SW480 (cell line): ENCODE measurements at places on chromosomes 12 and 14.

DNA sequence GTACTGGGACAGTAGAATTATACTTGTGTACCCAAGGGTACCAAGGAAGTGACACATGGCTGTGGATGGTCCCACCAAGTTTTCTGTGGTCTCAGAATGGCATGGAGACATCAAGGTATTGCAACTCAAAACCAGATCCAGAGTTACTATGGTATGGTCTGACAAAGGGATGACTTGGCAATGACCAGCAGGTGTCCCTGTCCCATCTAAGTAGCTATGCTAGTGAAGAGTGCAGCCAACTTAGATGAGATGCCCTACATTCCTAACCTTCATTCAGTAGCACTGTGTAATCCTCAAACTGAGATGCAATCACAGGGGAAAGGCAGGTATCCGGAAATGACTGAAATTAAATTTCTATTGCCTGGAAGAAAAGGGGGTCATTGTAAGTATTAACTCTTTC is 188.7 kb upstream of the TMEM260 start:
- no peak for DNase-seq

- DNase-seq: no peak
These were observed 58.0 kb downstream of the TRAFD1 start for GRCh38 chr12:112183141-112184021.

- DNase-seq: no peak
These were observed 18.1 kb downstream of the BCL11B start for GRCh38 chr14:99253890-99254289.

- no peak for DNase-seq
These were observed 368.8 kb downstream of the ALG10 start for GRCh38 chr12:34390846-34391700.

GRCh38 chr12:110846615-110847566 is at the start of gene CCDC63:
Gene CCDC63, plus strand, starts transcription at chr12:110846987. Its CDS starts 5,968 bp downstream, at chr12:110852955.
- DNase-seq: no peak

DNA sequence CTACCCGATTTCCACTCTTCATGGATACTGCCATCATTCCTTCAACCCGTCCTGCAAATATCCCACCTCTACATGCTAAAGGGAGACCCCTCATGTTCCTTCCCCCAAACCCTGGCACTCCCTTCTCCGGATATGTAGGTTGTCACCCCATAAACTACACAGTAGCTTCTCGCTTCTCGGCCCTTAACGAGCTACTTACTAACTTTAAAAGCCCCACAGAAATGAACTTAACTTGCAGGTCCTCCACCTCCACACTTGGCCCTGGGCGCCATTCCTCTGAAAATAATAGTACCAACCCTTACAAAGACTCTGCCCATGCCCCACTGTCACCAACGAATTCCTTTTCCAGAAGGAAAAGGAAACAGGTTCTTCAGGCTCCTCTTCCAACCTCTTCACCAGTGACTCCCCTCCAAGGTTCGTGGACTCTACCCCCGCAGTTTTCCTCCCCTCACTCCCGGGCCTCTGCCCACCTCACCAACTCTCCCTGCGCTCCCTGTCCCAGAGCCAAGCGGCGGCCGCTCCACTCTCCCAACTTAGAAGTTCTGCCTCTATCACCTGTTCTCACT is 1.2 kb downstream of the SPPL3 start:
- no peak for DNase-seq

DNA sequence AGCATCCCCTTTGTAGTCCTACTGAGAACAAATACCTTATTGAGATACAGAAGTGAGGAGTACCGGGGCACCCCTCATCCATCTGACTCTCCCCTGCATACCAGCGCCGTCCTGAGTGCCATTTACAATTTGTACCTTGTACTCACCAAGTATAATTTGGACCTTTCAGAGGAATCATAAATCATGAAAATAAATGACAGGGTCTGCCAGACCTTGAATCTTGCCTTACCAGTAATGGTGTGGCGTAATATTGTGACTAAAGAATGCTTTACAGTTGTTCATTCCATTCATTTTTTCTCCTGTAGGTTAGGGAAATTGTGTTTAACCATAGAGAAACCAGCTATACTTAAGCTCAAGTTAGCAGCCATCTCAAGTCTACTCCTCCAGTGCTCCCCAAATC is 243.7 kb upstream of the RGS6 start:
- DNase-seq: no peak

- DNase-seq: no peak
These were observed 94.5 kb downstream of the TMX1 start for GRCh38 chr14:51334566-51334965.

DNA sequence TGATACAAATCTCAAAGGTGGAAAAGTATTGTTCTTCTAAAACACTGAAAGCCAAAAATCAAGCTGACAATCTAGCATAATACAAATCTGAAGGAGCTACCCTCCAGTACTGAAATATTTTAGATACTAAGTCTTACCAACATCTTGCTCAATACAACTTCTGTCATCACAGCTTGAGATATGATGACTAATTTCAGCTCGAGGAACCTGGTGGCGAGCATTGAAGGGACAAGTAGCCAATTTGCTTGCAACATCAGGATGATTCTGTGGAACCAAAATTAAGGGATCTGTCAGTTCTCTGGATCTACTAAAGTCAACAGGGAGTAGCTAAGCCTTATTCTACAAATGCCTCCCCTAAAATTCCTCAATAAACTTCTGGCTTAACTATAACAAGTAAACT is 10.4 kb downstream of the GTSF1 start:
- DNase-seq: no peak

DNA sequence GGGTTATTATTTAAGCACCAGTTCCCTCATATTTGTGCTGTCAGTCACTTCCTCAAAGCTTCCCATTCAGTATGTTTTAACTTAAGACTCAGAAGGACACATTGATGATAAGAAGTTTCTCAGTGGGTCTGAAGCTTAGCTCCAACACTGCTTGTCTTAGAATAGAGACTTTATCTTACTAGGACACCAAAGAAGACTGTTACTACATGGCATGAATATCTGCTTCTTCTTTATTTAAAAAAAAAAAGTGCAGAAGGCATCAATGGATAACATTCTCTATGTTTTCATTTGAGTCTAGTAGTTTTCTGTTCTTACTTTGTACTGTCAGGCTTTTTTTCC is 404.2 kb downstream of the DAD1 start:
- DNase-seq: no peak

DNA sequence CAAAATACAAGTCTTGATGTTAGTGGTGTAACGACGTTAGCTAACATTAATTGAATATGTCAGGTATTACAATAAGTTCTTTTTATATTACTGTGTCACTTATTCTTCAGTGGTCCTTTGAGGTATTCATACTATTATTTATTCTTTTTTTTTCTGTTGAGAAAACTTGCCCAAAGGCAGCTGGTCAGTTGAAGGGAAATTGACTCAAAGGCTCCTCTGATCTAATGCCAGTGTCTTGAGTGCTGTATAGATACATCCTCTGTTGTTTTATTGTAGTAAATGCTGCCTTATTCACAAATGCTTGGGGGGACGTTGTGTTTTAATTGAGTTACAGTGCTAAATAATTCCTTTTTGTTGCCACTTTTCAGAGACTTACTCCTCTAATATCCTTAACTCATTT is 23.0 kb downstream of the SCYL2 start:
- DNase-seq: no peak

GRCh38 chr14:85531587-85532373 is 1.8 kb downstream of the FLRT2 start:
- no peak for DNase-seq

GRCh38 chr14:92638904-92639303 is 109.5 kb downstream of the LGMN start:
- no peak for DNase-seq

DNA sequence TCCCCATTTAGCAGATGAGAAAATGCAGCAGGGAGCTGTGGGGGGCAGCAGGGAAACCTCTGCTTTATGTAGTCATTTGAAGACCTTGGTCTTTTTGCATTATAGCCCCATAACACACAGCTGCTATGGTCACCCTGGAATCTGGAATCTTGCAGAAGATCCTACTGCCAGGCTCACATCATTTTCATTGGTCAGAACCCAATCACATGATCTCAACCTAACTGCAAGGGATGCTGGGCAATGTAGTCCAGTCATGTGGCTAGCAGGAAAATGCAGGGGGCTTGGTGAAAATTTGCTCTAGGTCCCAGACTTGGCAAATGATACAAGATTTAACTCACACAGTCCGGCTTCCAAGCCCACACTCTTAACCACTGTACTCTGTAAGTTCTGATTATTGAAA is 1028.7 kb downstream of the AACS start:
- no peak for DNase-seq

- no peak for DNase-seq
These were observed 56.2 kb upstream of the RESF1 start for GRCh38 chr12:31903025-31903424.

DNA sequence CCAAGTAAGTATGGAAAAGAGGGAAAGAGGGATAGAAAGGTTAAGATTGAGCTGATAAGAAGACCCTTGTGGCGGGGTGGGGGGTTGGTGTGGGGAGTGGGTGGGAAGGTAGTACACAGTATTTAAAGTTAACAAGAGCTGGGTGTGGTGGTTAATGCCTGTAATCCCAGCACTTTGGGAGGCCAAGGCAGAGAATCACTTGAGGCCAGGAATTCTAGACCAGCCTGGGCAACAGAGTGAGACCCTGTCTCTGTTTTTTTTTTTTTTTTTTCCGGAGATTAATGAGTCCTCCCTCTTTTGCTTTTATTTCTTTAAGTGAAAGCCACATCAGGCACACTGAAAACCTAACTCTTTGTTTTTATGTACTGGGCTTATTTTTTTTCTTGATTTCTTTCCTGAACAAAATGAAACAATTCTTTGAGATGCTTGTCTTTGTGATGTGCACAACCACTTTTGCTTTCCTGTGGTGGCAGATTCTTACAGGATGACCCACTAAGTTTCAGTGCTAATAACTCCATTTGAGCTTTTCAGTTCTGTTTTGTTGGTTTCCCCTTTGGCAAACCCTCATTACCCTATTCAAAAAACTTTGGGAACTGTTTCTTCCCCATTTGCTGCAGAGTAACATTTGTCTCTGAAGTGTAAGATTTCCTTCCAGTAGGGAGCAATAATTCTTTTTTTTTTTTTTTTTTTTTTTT is 54.8 kb downstream of the WNK1 start:
- DNase-seq: no peak

GRCh38 chr12:72082986-72083820 is 144.6 kb downstream of the TPH2 start:
- no peak for DNase-seq

GRCh38 chr14:79631276-79631675 is 580.0 kb downstream of the DIO2 start:
- no peak for DNase-seq

DNA sequence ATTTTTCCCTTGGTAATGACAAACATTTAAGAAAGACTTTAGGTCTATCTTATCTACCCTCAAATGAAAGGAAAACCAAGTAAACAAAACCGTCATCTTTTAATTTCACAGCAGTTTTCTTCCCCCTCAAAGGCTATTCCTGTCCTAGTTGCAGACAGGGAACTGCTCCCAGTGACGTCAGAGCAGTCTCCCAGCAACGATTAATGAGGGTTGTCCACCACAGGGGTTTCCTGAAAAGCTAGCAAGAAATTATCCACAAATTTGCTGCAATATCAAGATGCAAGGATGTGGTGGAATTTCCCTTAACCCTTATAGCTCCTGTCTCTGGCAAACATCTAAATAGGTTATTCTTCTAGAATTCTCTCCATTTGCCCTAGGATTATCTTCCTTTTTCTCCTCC is 89.1 kb upstream of the STAC3 start:
- DNase-seq: no peak

GRCh38 chr12:6934110-6934509 is 6.4 kb downstream of the ATN1 start:
- no peak for DNase-seq

DNA sequence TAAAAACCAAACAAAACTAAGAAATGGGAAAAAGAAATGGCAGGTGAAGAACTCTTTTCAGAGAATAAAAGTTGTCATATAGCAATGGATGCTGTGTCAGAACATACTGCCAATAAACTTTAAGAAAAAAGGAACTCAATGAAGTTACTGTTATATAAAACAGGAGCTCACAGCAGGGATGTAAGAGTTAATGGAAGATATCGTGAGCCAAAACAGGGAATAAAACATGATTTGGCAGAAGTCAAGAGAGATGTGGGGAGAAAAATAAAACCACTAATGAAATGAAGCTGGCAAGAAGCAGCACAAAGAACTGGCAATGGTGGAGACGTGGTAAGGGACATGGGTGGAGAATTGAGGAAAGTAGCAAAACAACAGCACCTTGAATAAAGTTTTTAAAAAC is 61.0 kb downstream of the TAOK3 start:
- DNase-seq: no peak

DNA sequence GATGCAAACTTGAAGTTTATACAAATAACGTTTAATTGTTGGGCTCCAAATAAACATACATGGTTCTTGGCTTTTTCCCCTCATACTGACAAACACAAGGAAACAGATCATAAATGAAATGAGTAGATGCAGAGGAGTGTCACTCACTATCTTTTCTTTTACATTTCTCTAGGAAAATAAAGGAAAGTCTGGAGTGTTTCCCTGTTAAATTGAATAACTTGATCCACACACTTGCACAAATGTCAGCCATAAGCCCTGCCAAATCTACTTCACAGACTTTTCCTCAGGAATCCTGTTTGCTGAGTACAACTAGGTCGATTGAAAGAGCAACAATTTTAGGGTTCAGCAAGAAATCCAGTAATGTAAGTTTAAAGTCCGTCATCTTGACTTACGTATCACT is 175.3 kb downstream of the PLCZ1 start:
- DNase-seq: no peak

DNA sequence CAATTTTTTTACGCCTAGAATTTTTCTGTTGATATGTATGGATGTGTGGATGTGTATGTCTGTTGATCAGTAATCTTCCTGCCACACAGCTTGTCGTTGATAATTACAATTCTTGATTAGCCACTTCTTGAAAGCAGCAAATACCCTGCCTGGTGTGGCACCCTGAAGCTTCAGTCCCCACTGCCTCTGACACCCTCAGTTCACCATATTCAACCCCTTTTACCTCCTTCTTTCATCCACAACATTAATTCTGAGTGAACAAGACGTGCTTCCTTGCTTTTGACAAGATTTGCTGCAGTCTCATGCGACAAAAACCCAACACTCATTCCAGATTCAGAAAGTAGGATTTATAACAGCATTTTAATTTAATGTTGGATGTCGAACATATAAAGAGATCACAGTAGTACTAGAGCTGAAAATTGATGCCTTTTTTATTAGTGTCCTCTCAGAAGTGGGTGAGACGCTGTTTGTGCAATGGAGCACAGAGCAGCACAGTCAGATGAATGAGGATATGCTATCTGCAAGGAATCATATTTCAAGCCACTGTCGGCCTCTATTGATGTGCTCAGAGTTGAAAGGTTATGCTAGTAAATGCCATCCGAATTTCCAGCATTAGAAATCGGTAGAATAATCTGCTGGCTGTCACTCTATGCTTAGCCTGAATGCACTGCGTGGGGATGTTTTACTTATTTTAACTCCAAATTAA is 383.7 kb downstream of the EGLN3 start:
- peak; percentile 79 for DNase-seq

DNA sequence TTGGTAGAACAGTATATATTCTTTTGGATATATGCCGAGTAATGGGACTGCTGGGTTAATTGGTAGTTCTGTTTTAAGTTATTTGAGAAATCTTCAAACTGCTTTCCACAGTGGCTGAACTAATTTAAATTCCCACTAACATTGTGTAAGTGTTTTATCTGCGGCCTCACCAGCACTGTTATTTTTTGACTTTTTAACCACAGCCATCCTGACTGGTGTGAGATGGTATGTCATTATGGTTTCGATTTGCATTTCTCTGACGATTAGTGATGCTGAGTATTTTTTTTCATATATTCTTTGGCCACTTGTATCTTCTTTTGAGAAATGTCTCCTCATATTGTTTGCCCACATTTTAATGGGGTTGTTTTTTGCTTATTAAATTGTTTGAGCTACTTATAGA is 357.4 kb downstream of the C12orf50 start:
- no peak for DNase-seq

GRCh38 chr12:129776977-129777667 is 126.7 kb downstream of the TMEM132D start:
- DNase-seq: no peak
